Endodermal cell (in vitro differentiated cells): ENCODE measurements at places on chromosomes 12 and 14. TPM values are rescaled to one million over a fixed set of nuclear protein-coding genes. Genes with fewer than 3 reads are reported as not detected.

- H3K27ac ChIP-seq: no peak overlapping the region
- H3K27me3 ChIP-seq: no peaks in the 10 kb centered on the region
- H3K4me1 ChIP-seq: no peaks in the 10 kb centered on the region
- H3K4me3 ChIP-seq: no peak overlapping the region
- peaks cover 46% of the 10 kb centered on the region for H3K36me3 ChIP-seq
Observed at GRCh38 chr12:100043631-100044030, 58.9 kb upstream of the ANKS1B start.

TCTN2 gene
- 19.4 to 27.0 TPM (median 25.6 TPM) in 3 replicates for total RNA-seq

DNA sequence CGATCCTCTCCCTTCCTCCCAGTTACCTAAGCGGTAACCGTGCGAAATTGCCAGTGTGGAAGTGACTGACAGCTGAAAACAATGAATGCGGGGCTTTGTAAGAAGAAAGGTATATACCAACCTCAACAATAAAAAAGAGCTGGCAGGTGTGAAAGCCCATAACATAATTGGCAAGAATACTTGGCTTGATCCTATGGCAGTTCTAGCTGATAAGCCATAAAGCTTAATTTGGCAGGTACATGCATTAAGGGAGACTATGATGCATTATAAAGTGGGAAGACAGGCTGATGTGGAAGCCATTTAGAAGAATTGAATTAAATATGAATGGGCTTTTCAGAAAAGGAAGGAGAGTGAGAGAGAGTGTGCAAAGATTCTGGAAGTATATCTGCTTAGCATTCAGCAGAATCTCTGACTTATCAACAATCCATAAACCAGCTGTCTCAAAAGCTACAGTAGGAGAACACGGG lies 71.3 kb downstream of the CRACR2A start:
- H3K27ac ChIP-seq: no peak overlapping the region
- no peak for DNase-seq
- no peak overlapping the region for H3K4me3 ChIP-seq

DNA sequence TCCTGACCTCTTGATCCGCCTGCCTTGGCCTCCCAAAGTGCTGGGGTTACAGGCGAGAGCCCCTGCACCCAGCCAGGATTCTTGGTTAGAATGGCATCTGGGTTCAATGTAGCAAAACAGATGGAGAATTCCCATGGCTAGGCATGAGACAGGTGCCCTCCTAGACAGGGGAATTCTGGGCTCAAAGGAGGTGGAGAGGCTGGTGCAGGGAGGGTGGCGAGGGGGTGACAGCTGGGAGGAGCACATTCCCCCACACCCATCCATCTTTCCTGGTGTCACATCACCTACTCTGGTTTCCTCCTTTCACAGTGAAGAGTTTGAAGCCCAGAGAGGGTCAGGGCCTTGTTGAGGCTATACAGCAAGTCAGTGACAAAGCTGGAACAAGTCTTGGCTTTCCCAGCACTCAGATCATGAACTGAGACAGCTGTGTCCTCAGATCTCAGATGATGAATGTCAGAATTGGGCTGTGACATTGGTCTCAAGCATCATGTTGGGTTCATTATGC lies 2.8 kb downstream of the SERPINA1 start:
- DNase-seq: no peak
- H3K4me3 ChIP-seq: no peak overlapping the region
- no peak overlapping the region for H3K27ac ChIP-seq
- H3K36me3 ChIP-seq: no peaks in the 10 kb centered on the region
- H3K27me3 ChIP-seq: no peaks in the 10 kb centered on the region

GRCh38 chr12:118689793-118690192 lies 291.5 kb upstream of the SRRM4 start:
- no peaks in the 10 kb centered on the region for H3K36me3 ChIP-seq
- no peak for DNase-seq
- no peaks in the 10 kb centered on the region for H3K4me1 ChIP-seq
- peak overlapping the region; percentile 64 for H3K27ac ChIP-seq

KLRC4 gene
- not detected in 3 replicates for total RNA-seq

OR4N5 gene
- total RNA-seq: not detected in 2 replicates

GRCh38 chr12:124609041-124609989 lies 41.9 kb upstream of the NCOR2 start:
- H3K36me3 ChIP-seq: no peaks in the 10 kb centered on the region
- H3K4me1 ChIP-seq: peaks cover 11% of the 10 kb centered on the region
- no peak overlapping the region for H3K4me3 ChIP-seq

DNA sequence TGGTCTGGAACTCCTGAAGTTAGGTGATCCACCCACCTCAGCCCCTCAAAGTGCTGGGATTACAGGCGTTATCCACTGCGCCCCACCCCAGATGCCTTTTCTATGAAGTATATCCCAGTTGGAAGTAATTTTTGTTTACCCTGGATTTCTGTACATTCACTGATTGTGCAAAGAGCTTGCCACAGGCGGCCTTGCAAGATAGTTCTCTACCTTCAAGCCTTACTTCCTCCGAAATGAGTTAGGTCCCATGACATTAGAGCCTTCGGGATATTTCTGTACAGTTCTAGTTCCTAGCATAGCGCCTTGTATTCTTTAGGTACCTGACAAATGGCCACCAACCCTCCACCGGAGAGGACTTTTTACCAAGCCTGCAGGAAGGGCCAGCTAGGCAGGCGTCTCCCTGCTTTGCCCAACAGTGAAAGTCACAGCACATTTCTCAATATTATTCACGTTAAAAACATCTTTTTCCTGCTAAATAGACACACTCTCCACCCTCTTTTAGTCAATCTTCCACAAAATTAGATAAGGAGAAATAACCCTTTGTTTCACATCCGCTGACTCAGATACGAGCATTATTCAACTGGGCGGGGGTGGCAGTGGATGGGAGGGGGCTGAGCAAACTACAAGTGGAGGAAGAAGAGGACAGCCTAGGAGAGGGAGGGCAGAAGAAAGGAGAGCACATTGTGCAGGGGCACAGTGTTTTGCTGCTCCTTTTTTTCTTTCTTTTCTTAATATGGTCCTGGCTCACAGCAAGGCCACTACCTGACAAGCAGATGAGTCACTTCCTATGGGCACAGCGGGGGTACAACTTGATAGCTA lies 40.0 kb upstream of the CAPRIN2 start:
- peak overlapping the region; percentile 77 for H3K4me3 ChIP-seq
- no peak overlapping the region for H3K27ac ChIP-seq
- no peaks in the 10 kb centered on the region for H3K36me3 ChIP-seq
- H3K4me1 ChIP-seq: no peaks in the 10 kb centered on the region
- H3K27me3 ChIP-seq: no peaks in the 10 kb centered on the region

TGFB3 gene
- total RNA-seq: 4.5 to 14.2 TPM (median 6.1 TPM) in 3 replicates

RNFT2 gene
- total RNA-seq: 22.0 and 28.0 TPM in 2 replicates

TTC9 gene
- 9.6 to 12.6 TPM (median 11.6 TPM) in 3 replicates for total RNA-seq

GRCh38 chr12:30969606-30970395 lies 43.3 kb downstream of the TSPAN11 start:
- H3K4me3 ChIP-seq: no peak overlapping the region
- H3K27ac ChIP-seq: no peak overlapping the region
- H3K27me3 ChIP-seq: no peaks in the 10 kb centered on the region
- H3K4me1 ChIP-seq: no peaks in the 10 kb centered on the region

DNA sequence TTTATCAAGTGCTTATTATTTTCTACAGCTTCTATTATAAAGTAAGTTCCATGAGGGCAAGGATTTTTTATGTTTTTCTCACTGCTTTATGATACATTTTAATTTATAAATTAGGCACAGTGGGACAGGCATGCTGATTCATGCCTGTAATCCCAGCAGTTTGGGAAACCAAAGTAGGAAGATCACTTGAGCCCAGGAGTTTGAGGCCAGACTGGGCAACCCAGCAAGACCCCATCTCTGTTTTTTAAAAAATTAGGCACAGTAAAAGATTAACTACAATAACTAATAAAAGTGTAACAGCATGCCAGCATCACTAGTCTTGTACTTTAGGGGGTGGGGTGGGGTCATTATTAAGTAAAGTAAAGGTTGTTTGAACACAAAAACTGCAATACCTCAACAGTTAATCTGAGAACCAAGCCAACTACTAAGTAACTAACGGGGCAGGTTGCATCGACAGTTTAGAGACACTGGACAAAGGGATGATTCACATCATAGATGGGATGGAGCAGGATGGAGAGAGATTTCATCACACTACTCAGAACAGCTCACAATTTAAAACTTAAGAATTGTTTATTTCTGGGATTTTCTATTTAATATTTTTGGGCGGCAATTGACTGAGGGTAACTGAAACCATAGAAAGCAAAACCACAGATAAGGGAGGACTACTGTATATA lies 119.5 kb downstream of the PLEKHA5 start:
- no peak overlapping the region for H3K4me3 ChIP-seq
- H3K27me3 ChIP-seq: no peaks in the 10 kb centered on the region

GRCh38 chr12:124422570-124423523 lies 128.0 kb downstream of the RFLNA start:
- no peak overlapping the region for H3K4me3 ChIP-seq
- H3K36me3 ChIP-seq: peaks cover 42% of the 10 kb centered on the region
- no peaks in the 10 kb centered on the region for H3K27me3 ChIP-seq
- peak; percentile 60 for DNase-seq

DNA sequence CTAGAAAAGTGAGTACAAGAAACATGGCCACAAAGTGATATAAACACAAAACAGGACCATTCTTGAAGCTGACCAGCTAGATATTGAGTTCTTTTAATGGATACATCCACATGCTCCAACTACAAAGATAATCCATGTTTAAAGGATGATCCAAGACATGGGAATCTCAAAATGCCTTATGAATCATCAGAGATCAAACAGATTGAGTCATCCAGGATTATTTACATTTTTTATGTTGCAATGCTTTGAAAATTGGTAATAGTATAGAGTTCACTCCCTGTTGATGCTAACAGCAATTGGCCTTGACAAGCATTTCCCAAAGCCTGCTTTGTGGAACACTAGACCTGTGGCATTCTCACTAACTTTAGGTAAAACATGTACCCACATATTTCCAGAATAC lies 293.0 kb upstream of the TBX3 start:
- H3K27me3 ChIP-seq: peaks cover 5% of the 10 kb centered on the region
- H3K4me1 ChIP-seq: no peaks in the 10 kb centered on the region
- H3K36me3 ChIP-seq: no peaks in the 10 kb centered on the region
- no peak overlapping the region for H3K4me3 ChIP-seq

DNA sequence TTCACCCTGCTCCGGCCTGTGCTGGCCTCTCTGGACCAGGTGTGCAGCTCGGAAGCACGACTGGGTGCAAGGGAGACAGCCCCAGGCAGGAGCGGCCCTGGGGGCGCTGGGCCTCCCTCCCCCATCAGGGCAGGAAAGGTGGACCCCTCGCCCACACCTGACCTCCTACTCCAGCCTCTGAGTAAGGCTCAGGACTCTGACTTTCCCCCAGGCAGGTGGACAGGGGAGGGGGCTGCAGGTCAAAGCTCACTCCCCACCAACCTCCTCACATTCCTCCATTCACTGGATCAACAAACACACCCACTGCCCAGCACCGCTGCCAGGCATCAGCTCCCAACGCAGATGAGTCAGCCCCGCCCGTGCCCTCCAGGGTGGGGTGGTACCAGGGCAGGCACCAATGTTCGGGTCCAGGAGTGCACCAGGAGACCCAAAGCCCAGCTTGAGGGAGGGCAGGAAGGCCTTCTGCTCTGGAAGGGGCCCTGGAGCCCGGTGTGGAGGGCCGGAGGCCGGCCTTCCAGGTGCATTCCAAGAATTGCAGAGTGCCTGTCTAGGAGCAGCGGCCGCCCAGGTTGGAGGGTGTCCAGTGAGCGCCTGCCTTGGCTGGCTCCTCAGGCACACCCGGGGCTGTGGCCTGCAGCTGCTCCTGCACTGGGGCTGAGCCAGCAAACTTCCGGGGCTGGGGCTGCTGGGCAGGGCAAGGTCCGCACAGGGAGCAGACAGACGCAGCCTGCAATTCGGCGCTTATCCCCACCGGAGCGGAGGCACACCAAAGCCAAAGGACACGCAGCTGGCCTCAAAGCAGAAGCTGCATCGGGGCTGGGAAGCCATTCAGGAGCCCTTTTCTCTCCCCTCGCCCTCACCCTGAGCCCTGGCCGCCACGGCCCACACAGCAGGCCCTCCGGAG lies 1.6 kb upstream of the INF2 start:
- DNase-seq: peak; percentile 83
- no peak overlapping the region for H3K4me3 ChIP-seq
- H3K36me3 ChIP-seq: peaks cover 5% of the 10 kb centered on the region
- no peaks in the 10 kb centered on the region for H3K27me3 ChIP-seq
- H3K4me1 ChIP-seq: peaks cover 20% of the 10 kb centered on the region

GYS2 gene
- not detected in 3 replicates for total RNA-seq

- no peaks in the 10 kb centered on the region for H3K36me3 ChIP-seq
- no peak overlapping the region for H3K4me3 ChIP-seq
- H3K27ac ChIP-seq: no peak overlapping the region
- no peaks in the 10 kb centered on the region for H3K4me1 ChIP-seq
- DNase-seq: peak; percentile 99
Observed at GRCh38 chr12:9813821-9814798, 13.2 kb upstream of the KLRF1 start.

GALNT16 gene
- 2.1 and 2.2 TPM in 2 replicates for total RNA-seq

GRCh38 chr14:101182476-101182875 lies 279.0 kb upstream of the RTL1 start:
- no peak overlapping the region for H3K4me3 ChIP-seq
- no peaks in the 10 kb centered on the region for H3K27me3 ChIP-seq
- no peak for DNase-seq
- no peak overlapping the region for H3K27ac ChIP-seq
- H3K4me1 ChIP-seq: peaks cover 12% of the 10 kb centered on the region

DNA sequence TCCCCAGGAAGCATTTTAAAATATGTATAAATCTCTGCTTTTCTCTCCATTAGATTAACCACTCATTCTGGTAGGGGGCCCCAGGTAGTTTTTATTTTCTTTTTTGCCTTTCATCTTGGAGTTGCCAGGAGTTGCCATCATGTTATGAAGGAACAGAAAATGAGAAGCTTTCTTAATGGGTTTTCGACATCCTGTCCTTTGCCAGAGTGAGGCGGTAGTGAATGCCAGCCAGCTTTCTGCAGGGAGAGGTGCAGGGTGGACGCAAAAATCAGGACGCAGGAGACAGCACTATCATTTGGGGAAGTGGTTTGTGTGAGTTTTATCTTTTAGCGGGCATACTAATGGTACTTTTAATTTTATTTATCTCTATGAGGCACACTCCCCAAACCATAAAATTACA lies 1.7 kb downstream of the RASSF8 start:
- DNase-seq: peak; percentile 77
- peaks cover 42% of the 10 kb centered on the region for H3K36me3 ChIP-seq
- H3K27ac ChIP-seq: no peak overlapping the region
- H3K4me1 ChIP-seq: no peaks in the 10 kb centered on the region
- no peaks in the 10 kb centered on the region for H3K27me3 ChIP-seq
- peak overlapping the region; percentile 98 for H3K4me3 ChIP-seq

GRCh38 chr12:79317179-79317847 lies 373.5 kb downstream of the PAWR start:
- no peaks in the 10 kb centered on the region for H3K4me1 ChIP-seq
- no peak overlapping the region for H3K27ac ChIP-seq
- H3K4me3 ChIP-seq: no peak overlapping the region

- no peak overlapping the region for H3K27ac ChIP-seq
- H3K27me3 ChIP-seq: no peaks in the 10 kb centered on the region
- H3K4me1 ChIP-seq: peaks cover 12% of the 10 kb centered on the region
- H3K36me3 ChIP-seq: peaks cover 8% of the 10 kb centered on the region
Observed at GRCh38 chr14:23103581-23103980, 1.2 kb downstream of the CIROP start.
